ENCODE measurements at places on chromosomes 1 and 21.

DNA sequence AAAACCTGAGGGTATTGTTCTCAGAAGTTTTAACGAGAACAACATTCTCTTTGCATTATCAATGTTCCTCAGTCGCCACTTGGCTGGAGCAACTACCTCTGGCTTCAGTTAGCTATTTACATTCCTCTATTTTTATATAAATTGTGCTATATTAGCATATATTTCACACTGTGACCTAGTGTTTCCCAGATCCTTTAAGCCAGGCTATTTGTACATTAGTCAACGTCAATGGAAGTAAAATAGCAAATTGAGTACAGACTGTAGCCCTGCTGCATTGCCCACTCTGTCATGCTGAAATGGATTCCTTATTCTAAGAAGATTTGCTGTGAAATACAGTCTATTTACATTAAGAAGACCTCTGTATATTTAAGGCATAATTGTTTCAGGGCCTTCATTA lies 213.8 kb downstream of the ROR1 start:
- DNase-seq = no peak

GRCh38 chr1:159030877-159031447 lies 21.3 kb downstream of the IFI16 start:
- DNase-seq = no peak

- DNase-seq = no peak
These were observed 1.8 kb upstream of the ZBTB48 start for GRCh38 chr1:6577831-6578525.

- DNase-seq = no peak
These were observed 51.3 kb upstream of the LYST start for GRCh38 chr1:235918032-235918431.

- DNase-seq = no peak
These were observed 271.3 kb upstream of the PRMT6 start for GRCh38 chr1:106785176-106785575.

DNA sequence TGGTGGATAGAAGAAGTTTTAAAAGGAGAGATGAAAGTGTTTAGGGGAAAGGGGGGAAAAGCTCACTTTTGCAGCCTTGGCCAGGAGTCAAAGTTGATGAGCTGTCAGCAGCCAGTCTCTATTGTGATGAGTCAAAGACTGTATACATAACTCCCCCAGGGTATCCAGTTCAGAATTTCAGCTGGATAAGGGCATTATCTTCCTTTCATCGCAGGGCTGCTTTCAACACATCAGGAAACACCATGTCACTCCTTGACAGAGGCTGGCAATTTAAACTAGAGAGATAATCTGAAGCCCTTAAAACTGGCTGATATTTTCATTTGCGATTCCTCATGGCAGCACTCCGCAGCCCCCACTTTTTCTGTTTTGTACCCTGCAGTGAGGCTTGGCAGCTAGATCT lies 328.5 kb downstream of the TBX15 start:
- no peak for DNase-seq

GRCh38 chr1:178579095-178579494 lies 66.2 kb downstream of the TEX35 start:
- no peak for DNase-seq

GRCh38 chr1:155037851-155038441 lies 4.3 kb downstream of the DCST1 start:
- DNase-seq = no peak

DNA sequence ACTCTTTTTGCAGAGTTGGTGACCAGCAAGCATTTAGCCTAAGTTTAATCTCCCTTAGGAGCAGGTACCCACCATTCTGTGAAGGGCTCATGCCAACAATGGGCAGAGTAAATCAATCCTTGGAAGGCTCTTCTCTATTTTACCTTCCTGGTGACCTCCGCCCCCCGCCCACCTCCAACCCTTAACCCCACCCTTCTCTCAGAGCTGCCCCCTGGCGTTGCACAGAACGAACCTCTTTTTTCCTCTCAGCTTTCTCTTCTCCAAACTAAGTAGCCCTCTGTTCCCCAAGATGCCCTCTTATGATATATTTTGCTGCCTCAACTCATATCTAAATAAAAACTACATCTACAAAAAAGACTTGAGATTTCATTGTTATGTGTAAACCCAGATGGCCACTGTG lies 186.8 kb downstream of the SEC16B start:
- DNase-seq = no peak

DNA sequence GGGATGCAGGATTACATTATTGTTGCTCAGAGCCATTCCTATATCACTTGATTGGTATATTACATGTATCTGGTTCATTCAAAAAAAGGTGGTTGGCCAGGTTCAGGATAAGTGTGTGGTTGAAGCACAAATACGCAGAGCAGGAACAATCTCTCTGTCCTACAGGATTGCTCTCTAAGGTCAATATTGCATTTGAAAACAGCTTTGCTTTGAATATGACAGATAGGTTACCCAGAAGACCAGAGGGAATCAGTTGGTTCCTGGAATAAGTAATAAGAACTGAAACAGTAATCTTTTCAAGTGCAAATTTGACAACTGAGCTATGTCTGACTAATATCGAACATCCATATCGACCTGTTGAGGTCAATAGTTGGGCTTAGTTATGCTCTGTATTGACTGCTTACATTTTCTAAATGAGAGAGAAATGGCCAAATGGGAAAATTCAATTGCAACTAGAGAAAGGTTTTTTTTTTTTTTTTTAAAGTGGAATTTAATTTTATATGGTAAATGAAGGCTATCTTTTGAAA lies 176.8 kb downstream of the ATP6V1G3 start:
- DNase-seq = no peak

Data from DND-41 (cell line).